IMR-90 (cell line): ENCODE measurements at places on chromosomes 2 and 18. TPM values are rescaled to one million over a fixed set of nuclear protein-coding genes. Genes with fewer than 3 reads are reported as not detected.
A peak's percentile ranks its signal among the peaks of the same experiment; 100 is the strongest.

Gene IL37
- not detected in 2 replicates for total RNA-seq

DNA sequence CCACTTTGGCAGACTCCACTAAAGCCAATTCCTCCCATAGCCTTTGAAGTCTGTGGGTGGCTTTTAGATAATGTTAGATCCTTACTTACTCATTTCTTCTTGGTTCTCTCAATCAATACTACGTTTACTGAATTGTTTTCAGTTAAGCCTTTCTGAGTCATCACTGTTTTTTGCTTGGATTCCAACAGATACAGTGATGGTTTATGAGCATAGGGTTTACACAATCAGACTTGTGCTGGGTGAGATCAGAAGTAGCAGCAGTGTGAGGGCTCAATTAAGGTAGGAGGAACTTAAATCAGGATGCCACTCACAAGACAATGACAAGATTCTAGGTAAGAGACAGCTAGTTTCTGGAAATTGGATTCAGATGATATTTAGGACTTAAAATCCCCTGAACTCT, 297.7 kb upstream of the DOK6 start:
- H3K27me3 ChIP-seq: no peaks in the 10 kb centered on the region
- H3K27ac ChIP-seq: no peak overlapping the region
- peak; percentile 13 for DNase-seq
- no peaks in the 10 kb centered on the region for H3K4me1 ChIP-seq
- H3K4me3 ChIP-seq: no peak overlapping the region

DNA sequence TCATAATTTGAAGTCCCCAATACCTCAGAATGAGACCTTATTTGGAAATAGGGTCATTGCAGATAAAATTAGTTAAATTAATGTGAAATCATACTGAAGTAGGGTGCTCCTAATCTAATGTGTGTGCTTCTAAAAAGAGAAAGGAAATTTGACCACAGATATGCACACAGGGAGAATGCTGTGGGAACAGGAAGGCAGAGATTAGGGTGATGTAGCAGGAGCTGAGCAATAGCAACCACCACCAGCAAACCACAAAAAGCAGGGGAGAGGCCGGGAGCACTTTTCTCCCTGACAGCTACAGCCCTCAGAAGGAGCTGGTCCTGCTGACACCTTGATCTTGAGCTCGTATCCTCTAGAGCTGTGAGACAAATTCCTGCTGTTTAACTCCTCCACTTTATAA, 24.6 kb upstream of the SCG2 start:
- DNase-seq: peak; percentile 75
- H3K36me3 ChIP-seq: no peaks in the 10 kb centered on the region
- no peaks in the 10 kb centered on the region for H3K4me1 ChIP-seq
- no peaks in the 10 kb centered on the region for H3K27me3 ChIP-seq
- H3K27ac ChIP-seq: no peak overlapping the region

GRCh38 chr2:101520246-101520645, 45.3 kb upstream of the RFX8 start:
- DNase-seq: peak; percentile 67
- H3K4me1 ChIP-seq: peaks cover 22% of the 10 kb centered on the region
- no peak overlapping the region for H3K4me3 ChIP-seq
- H3K36me3 ChIP-seq: no peaks in the 10 kb centered on the region
- peak overlapping the region; percentile 30; the same call in 1 of the 2 replicates for H3K27ac ChIP-seq

DNA sequence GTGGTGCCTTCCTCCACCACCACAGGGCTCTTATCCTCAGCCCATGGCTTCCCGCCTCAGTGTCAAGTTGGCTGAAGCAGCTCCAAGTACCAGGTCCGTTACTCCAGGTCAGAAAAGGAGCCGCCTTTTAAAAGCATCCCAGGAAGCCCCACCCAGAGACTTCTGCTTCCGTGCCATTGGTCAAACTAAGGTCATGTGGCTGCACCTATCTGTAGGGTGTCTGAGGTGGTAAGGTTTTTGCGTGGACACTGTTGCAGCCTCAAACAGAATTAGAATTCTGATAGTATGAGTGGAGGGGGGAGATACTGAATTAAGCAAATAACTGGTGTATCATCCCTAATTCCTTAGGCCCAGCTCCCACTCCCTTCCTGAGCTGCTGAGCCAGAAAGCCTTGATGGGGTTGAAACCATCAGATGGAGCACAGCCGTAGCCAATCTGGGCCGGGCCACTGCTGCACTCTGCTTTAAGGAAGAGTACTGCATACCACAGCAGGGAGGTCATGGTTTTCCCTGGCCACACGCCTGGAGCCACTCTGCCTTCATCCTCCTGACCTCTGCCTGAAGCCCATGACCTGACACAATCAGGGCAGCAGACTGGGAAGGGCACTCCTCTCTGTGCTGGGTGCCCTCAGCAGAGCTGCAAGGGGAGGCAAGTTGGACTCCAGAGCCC, 8.4 kb downstream of the TMEM247 start:
- no peak overlapping the region for H3K4me3 ChIP-seq
- H3K4me1 ChIP-seq: peaks cover 21% of the 10 kb centered on the region
- H3K27ac ChIP-seq: peak overlapping the region; percentile 8; the same call in 1 of the 2 replicates
- no peaks in the 10 kb centered on the region for H3K36me3 ChIP-seq

- H3K36me3 ChIP-seq: no peaks in the 10 kb centered on the region
- H3K27ac ChIP-seq: no peak overlapping the region
- DNase-seq: no peak
- H3K4me1 ChIP-seq: peaks cover 8% of the 10 kb centered on the region
Measured at GRCh38 chr2:234569776-234570430, 73.0 kb upstream of the ARL4C start.

DNA sequence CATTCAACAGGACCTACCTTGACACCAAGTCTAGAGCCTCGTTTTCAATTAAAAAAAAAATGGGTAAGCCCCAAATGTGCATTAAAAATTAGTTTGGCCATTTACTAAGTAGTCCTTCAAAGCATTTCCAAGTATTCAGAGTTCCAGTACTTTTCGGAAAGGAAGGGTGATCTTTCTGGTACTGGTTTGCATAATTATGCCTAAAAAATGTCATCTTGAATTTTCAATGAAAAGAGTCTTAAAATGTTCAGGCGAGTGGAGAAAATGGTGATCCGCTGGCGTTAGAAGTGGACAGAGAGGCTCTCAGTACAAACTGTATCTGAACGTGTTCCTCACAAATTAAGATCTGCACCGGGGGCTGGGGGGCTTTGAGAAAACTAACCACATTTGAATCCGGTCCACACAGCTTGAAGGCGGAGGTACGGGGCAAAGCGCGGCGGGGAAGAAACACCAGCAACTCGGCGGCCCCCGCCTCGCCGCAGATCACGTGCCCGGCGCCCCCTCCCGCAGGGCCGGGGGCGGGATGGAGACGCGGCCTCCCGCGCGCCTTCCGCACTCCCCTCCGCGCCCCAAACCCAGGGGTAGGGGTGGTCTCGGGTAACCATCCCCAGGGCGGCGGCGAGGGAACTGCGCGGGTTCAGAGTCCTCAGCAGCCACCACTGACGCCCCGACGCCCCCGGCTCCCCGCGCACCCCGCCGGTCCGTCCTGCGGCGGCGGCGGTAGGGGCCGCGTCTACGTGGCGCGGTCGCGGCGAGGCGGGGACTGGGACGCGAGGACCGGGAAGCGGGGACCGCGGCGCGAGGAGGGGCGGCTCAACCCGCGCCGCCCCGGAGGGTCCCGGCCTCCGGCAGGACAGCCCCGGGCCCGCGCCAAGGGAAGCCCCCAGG, 564 bp downstream of the LPIN2 start:
- peaks cover 24% of the 10 kb centered on the region for H3K4me1 ChIP-seq
- H3K36me3 ChIP-seq: peaks cover 14% of the 10 kb centered on the region
- peak; percentile 20 for DNase-seq

Gene MOGAT1
- total RNA-seq: not detected in 2 replicates

DNA sequence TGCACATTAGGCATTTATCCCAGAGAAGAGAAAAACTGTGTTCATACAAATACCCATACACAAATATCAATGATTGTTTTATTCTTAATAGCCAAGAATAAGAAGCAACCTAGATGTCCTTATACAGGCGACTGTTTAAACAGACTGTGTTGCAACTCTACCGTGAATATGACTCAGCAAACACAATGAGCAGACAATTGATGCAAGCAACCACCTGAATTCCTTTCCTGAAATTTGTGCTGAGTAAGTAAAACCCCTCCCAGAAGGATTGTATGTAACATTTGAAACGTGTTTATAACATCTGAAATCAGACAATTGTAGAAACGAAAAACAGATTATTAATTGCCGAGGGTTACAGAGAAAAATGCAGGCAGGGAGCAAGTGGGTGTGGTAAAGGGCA, 621.9 kb upstream of the SOX11 start:
- DNase-seq: no peak
- no peak overlapping the region for H3K4me3 ChIP-seq
- no peaks in the 10 kb centered on the region for H3K4me1 ChIP-seq
- no peaks in the 10 kb centered on the region for H3K27me3 ChIP-seq

DNA sequence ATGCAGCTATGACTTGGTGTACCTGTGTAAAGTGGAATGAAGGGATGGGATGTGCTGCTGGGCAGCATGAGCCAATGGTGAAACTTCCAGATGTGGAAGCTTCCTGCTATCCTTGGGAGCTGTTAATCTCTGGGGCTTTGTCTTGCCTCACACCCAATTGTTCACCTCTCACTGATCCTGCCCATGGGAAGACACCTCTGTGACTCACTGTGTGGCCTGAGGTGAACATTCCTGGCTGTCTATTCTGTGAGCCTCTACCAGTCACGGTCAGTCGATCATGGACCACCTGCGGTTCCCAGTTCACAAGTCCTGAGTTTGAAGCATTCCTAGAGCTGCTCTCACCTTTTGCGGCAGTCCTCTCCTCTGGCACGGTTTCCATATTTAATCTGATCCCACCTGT, 12.1 kb downstream of the NEURL3 start:
- no peak for DNase-seq
- peaks cover 28% of the 10 kb centered on the region for H3K27me3 ChIP-seq
- no peaks in the 10 kb centered on the region for H3K36me3 ChIP-seq
- no peak overlapping the region for H3K27ac ChIP-seq

GRCh38 chr2:111659361-111660333, 224.3 kb downstream of the ANAPC1 start:
- H3K27me3 ChIP-seq: peaks cover 3% of the 10 kb centered on the region; the same call in 1 of the 2 replicates
- no peaks in the 10 kb centered on the region for H3K36me3 ChIP-seq
- no peak overlapping the region for H3K4me3 ChIP-seq

DNA sequence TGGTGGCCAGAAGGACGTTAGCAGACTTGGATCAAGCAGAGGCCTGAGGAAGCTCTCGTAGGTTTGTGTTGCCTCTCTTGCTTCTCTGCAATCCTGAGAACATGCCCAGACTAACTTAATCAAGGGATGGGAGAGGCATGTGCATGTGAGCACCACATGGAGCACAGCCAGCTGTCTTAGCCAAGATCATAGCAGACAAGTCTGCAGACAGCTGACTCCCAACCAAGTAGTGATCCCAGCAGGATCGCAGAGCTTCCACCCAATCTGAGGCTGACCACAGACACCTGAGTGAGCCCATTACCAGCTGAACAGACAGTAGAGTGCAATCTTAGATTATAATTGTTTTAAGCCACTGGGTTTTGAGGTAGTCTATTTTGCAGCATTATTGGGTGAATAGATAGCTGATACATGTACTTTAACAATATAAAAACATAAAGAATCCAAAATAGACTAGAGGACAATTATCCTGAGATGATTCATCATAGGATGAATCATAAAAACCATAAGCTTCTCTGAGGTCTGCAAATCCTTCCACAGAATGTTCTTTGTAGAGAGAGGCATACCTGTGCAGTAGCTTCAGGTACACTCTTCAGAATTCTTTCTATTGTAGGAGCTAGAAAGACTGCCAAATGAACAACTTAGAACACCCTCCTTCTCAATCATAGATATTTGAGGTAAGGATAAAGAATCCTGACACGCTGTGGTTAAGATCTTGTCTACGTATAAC, 25.2 kb upstream of the FAM110C start:
- H3K36me3 ChIP-seq: no peaks in the 10 kb centered on the region
- no peak for DNase-seq

DNA sequence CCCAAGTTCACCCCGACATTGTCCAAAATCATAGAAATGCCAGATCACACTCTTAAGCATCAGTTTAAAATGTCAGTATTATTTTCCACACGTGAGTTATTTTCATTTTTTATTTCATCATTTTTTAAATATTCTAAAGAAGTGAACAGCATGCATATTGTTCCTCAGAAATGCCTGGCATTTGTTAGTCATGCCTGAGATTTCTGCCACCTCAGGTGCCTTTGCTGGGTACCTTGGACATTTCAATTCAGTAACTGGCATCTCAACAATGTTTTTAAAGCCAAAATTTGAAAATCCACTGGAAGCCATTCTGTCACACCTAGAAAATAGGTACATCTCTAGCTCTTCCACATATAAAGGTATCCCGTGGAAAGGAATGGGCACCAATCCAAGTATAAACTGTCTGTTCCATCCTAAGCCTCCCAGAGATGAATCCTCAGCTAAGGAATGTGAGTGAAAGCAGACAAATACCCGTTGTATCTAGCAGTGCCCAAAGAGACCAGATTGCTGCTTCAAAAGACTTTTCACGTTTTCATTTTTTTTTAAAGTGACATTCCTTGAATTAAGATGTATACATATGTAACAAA, 159.8 kb downstream of the ZNF385B start:
- H3K36me3 ChIP-seq: no peaks in the 10 kb centered on the region
- H3K4me1 ChIP-seq: peaks cover 2% of the 10 kb centered on the region; the same call in 1 of the 2 replicates
- H3K4me3 ChIP-seq: no peak overlapping the region
- peak; percentile 45 for DNase-seq
- no peaks in the 10 kb centered on the region; the same call in 1 of the 2 replicates for H3K27me3 ChIP-seq
- no peak overlapping the region for H3K27ac ChIP-seq

Gene CERKL
- total RNA-seq: under 0.01 TPM in 1 of 2 replicates, not detected in the other

DNA sequence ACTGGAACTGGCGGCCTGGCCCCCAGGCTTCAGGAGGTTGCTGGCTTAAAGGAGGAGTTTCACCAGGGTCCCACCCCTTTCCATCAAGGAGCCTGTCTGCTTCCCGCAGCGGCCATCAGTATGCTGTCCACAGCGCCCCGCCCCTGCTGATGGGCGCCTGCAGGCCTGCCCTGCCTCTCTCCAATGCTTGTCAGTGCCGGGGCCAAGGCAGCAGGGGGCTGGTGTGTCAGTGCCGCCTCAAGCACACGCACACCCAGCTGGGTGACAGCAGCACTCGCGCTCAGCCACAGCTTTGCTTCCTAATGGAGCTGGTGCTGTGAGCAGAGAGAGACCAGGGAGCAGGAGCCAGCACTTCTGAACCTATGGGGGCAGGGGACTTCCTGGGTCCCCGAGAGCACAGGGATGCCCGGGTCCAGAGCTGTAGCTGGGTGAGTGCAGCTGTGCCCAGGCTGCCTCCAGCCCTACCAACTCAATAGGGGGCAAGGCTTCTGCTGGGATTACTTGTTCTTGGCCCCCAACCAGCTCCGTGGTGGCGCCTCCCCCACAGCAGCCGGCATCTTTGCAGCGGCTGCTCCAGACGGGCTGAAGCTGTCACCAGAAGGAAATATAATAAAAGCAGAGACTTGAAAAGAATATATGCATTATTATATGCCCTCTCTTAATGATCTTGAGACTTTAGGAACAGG, 377.2 kb upstream of the LRATD1 start:
- no peak overlapping the region for H3K27ac ChIP-seq
- no peaks in the 10 kb centered on the region for H3K27me3 ChIP-seq
- no peak overlapping the region for H3K4me3 ChIP-seq

GRCh38 chr2:219253753-219254589, at the start of gene TUBA4A:
Gene TUBA4A, minus strand, starts transcription at chr2:219253918. Its CDS starts 60 bp downstream, at chr2:219253858.
- no peak within 1 kb of the TSS; the same call in 1 of the 2 replicates for H3K27ac ChIP-seq
- peak; percentile 37 for DNase-seq
- H3K4me1 ChIP-seq: peaks cover 34% of the 10 kb centered on the region
- peak within 1 kb of the TSS; percentile 57 for H3K4me3 ChIP-seq
- peaks cover 5% of the 10 kb centered on the region; the same call in 1 of the 2 replicates for H3K36me3 ChIP-seq

GRCh38 chr18:67710639-67711038, 194.1 kb upstream of the DSEL start:
- no peak overlapping the region for H3K4me3 ChIP-seq
- no peak overlapping the region for H3K27ac ChIP-seq
- no peaks in the 10 kb centered on the region for H3K27me3 ChIP-seq
- H3K36me3 ChIP-seq: no peaks in the 10 kb centered on the region
